Colonic mucosa (tissue), 4 donors: ENCODE measurements at places on chromosomes 16 and 17. TPM values are rescaled to one million over a fixed set of nuclear protein-coding genes. Genes with fewer than 3 reads are reported as not detected.

ZSCAN10 gene
- not detected for total RNA-seq

CRHR1 gene
- total RNA-seq, result not detected

MMP2 gene
- total RNA-seq, result 32.8 TPM

DNA sequence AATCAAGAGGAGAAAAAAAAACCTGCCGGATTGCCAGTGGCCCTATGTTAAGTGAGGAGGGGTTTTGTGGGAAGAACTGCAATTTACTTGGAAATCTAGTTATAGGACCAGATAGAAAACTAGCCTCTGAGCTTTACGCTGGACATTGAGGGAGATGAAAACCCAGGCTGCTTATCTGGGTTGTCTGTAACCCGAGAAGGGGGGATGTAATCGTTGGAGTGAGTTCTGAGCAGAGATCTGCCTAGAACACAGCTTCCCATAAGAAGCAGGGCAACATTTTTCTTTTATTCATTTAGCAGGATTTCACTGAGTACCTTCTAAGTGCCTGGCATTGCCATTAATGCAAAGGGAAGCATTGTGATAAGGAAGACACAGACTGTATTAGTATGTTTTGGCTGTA, 70.6 kb downstream of the KATNIP start:
- peaks cover 8% of the 10 kb centered on the region for H3K4me1 ChIP-seq
- H3K4me3 ChIP-seq, result no peak overlapping the region
- no peak for DNase-seq
- H3K27me3 ChIP-seq, result no peaks in the 10 kb centered on the region
- H3K27ac ChIP-seq, result no peak overlapping the region
- H3K36me3 ChIP-seq, result no peaks in the 10 kb centered on the region

- no peaks in the 10 kb centered on the region for H3K27me3 ChIP-seq
- no peaks in the 10 kb centered on the region for H3K4me1 ChIP-seq
- peak; percentile 61 for DNase-seq
- H3K27ac ChIP-seq, result peak overlapping the region; percentile 63
- no peaks in the 10 kb centered on the region for H3K36me3 ChIP-seq
Measured at GRCh38 chr17:37490022-37490587, 414 bp downstream of the DUSP14 start.
